ENCODE measurements at places on chromosomes 16 and 17.

DNA sequence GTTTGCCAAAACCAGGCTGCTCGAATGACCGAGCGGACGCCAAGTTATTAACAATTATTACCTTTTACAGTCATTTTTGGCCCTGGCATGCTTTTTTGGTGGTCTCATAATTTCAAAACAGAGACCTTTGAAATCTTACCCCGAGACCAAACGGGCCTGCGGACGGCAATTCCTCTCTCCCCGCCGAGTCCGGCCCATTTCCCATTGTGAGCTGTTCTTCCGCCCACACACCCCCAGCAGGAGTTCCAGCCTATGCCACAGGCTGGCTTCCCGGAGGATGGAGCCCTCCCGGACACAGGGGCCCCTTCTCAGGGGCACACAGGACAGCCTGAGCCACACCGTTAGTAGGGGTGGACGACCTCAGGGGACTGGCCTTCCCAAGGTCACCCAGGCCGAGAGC is 130.7 kb downstream of the C16orf95 start:
- peak; percentile 54 for DNase-seq

DNA sequence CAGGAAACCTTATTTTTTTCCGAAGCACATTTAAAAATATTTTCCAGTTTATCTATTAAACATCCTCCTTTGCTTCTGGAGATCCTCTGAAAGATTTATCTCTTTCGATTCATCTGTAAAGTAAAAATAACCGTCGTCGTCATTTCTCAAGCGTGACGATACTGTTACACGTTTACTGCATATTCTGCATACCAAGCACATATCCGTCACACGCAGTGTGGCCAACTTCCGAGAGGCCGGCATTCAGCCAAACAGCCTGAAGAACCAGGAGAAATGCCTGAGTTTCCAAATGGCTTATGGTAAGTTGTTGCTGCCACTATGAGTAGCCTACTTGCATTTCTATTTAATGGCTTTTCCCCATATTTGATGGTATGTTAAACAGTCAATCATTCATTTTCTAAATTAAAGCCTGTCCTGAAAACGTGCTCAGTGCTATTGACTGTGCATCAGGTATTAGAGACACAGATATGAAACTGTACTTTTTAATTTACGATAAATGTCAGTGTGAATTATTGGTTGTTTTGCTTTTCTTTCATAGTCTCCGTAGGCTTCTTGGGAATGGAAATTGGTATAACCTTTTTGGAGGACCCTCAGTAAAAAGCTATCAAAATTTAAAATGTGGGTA is 275.7 kb downstream of the WWOX start:
- no peak for DNase-seq

GRCh38 chr17:40548491-40548981 is 16.7 kb downstream of the CCR7 start:
- no peak for DNase-seq

- DNase-seq, result no peak
These were observed 14.4 kb upstream of the KCNJ18 start for GRCh38 chr17:21677911-21678310.

DNA sequence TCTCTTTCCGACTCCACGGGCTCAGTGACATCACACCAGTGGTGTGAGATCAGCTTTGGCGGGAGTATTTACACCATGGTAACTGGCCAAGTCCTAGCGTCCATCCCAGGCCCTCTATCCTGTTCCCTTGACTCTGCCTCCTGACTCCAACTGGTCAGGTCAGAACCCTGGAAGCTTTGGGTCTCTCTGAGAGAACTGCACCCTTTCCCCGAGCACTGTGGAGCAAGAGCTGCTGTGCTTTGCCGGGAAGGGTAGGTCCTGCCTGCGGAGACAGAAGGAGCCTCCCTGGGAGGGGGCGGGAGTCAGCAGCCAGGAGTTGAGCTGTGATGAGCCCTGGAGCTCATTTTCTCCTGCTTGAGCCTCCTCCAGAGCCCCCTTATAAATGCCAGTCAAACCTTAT is 212.1 kb upstream of the TNRC6C start:
- peak; percentile 19 for DNase-seq

GRCh38 chr17:63579633-63580032 is 21.1 kb upstream of the TACO1 start:
- no peak for DNase-seq

- DNase-seq, result no peak
These were observed 9.8 kb upstream of the CMTM3 start for GRCh38 chr16:66594739-66595138.

DNA sequence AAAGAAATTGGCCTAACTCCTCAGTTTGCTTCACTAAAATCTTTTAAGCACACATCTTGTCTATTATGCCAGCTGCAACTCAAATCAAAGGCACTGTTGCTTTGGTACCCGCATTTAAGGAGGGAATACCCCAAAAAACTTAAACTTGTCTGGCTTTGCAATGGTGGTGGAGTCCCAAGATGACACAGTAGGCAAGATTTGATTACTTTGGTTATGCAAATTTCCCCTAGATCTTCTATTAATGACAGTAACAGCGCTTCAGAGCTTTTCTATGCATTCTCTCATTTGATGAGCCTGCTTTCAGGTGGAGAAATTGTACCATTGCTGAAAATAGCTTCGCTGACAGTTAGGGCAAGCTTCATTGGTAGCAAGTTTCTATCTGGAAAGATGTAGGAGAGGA is 27.2 kb downstream of the WWOX start:
- no peak for DNase-seq

GRCh38 chr16:27950206-27950887 is 113.2 kb downstream of the GSG1L start:
- no peak for DNase-seq

GRCh38 chr16:31471241-31471874 is 594 bp upstream of the TGFB1I1 start:
- no peak for DNase-seq

GRCh38 chr16:88968589-88969280 is 8.3 kb downstream of the CBFA2T3 start:
- DNase-seq, result no peak

- peak; percentile 73 for DNase-seq
These were observed 23.0 kb downstream of the ARHGAP23 start for GRCh38 chr17:38451030-38451839.

DNA sequence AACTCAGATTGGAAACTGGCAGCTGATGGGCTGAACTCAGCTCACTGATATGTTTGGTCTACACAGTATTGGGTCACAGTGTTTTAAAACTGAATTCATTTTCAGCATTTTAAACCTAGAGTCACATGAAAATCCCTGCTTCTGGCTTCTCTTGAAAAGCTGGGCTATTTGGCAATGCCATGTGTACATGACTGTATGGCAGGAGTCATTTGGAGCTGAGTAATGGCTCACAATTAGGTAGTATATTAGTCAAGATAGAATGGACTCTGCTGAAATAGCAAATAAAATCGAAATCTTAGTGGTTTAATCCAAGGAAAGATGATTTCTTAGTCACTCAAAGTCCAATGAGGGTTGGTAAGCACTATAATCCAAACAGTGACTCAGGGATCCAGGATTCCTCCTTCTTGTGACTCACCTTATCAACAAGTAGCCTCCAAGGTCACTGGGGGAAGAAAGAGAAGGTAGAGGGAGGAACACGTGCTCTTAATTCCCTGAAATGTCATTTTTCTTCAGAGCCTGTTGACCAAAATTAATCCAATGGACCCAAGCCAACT is 13.9 kb upstream of the PMP22 start:
- no peak for DNase-seq

GRCh38 chr16:85320677-85321385 is 208.6 kb upstream of the CIBAR2 start:
- no peak for DNase-seq

DNA sequence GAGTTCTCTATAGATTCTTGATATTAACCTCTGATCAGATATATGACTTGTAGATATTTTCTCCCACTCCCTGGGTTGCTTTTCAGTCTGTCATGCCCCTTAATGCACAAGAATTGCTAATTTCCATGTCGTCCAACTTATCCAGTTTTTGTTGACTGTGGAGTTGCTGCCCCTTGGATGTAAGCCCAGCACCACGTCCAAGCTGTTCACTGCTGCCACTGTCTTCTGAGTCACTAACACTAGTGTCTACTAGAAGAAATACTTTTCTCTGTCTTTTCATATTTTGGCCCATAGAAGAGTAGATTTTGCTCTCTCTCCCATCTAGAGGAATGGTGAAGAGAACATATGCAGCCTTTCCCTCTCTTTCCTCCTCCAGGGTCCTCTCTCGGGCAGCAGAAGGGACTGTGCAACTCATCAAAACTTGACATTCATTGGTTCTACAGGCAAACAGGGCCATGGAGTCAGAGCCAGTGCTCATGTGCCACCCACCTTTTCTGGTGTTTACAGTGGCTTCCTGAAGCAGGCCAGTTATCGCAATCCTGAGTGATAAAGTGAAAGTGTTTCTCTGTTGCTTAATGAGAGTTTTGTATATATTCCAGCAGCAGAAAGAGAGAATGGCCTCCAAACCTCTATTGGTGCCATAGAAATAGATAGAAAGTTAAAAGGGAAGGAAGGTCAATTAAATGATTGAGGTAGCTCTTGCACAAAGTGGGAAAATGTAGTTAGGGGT is 22.6 kb upstream of the PMP22 start:
- DNase-seq, result no peak

GRCh38 chr17:9009737-9010136 is 11.6 kb upstream of the NTN1 start:
- no peak for DNase-seq

GRCh38 chr17:44074231-44074910 is 3.8 kb downstream of the G6PC3 start:
- no peak for DNase-seq

DNA sequence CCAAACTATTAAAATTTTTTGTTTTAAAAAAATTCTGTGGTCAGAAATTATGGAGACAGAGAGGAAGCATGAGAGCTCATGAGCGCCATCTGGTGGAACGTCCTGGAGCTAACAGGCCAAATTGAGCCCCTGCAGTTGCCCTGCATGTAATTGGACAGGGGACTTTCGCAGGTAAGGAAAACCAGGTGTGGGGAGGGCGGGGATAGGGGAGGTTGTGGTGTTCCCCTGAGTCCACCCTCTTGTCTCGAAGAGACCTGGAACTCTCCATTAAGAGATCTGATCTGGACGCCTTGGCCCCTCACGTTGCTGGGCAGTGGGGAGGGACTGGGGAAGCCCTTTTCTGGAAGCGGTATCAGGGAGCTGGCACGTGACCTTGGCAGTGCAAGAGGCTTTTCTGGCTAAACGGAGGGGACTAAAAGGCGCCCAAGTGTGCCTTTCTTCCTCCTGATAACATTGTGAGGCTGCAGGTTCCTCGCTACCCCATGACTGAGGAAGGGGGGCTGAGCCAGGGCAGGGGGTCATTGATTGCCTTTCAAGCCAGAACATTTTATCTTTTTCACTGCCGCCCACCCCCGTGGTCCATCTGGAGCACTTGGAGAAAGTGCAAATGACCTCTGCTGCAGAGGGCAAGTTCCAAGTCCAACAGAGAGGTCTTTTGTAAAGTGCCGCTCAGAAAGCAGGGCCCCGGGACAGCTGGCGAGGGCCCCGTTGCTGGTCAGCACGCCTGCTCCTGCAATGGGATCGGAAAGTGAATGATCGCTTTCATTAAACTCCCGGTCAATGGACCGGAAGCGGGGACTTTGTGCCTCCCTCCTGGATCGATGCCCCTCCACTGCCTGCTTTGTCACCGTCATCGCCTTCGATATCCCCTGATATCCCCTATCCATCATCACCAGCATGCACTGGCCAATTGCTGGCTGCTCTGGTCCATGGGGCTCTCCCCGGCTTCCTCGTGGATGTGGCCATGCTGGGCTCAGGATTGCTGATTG is 18.4 kb downstream of the PDILT start:
- DNase-seq, result peak; percentile 45

GRCh38 chr17:80664217-80664790 is 119.7 kb downstream of the RPTOR start:
- no peak for DNase-seq

GRCh38 chr17:10041287-10041612 is 136.2 kb upstream of the RCVRN start:
- no peak for DNase-seq

- DNase-seq, result peak; percentile 70
These were observed 33.2 kb downstream of the MAP2K6 start for GRCh38 chr17:69447726-69448125.

- no peak for DNase-seq
These were observed 11.0 kb downstream of the CYB561 start for GRCh38 chr17:63434951-63435571.

DNA sequence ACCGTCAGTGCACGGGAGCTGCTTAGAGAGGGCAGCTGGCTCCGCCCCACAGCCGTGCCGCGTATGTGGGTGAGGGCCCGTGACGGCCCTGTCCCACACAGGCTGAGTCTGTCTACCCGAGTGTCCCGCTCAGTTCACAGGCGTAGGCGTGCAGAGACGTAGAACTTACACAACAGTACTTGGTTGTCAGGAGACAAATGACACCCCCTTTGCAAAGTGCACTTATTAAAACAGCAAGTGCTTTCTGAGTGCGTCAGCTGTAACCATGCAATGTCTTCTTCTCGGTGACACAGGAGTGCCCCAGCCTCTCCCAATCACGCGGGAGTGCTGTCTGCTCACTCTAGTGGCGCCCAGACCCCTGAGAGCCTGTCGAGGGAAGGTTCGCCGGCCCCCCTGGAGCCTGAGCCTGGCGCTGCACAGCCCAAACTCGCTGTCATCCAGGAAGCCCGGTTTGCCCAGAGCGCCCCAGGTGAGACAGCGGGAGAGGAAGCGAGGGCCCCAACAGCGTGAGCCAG is 64.2 kb downstream of the FOXK2 start:
- DNase-seq, result no peak

DNA sequence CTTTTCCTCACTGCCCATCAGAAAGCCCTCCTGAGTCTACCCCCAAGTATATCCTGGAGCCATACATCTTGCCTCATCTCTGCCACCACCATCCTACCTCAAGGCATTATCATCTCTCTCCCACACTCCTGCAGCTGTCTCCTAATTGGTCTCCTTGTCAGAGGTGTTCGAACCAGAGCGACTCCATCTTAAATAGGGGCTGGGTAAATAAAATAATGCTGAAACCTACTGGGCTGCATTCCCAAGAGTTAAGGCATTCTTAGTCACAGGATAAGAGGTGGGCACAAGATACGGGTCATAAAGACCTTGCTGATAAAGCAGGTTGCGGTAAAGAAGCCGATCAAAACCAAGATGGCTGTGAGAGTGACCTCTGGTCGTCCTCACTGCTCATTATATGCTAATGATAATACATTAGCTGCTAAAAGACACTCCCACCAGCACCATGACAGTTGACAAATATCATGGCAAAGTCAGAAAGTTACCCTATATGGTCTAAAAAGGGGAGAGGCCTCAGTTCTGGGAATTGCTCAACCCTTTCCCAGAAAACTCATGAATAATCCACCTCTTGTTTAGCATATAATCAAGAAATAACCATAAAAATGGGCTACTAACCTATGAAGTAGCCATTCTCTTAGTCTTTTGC is 97.0 kb upstream of the C16orf82 start:
- no peak for DNase-seq

DNA sequence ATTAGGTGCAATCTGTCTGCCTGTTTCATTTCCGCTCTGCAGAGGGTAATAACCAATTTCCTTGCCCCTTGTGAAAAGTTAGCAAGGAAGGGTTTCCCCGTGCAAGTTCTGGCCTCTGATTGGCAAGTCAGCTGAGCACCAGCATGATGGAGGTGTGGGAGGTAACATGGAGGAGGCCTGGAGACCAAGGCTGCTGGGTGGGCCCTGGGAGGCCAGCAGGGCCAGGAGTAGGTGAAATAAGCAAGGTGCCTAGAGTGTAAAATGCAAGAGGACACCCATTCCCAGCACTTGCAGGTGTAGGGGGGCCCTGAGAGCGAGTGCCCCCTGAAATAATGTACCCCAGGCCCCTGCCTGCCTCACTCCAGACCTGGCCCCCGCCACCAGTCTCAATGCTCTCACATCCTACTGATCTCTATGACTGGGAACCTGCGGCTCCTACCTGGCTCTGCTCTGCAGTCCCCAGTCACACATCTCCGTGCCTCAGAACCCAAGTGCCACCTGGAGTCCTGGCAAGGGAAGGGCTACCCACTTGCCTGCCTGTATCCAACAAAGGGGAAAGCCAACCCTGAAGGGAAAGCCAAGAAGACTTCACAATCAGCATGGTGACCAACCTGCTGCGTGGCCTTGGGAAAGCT is 116.2 kb downstream of the C16orf78 start:
- DNase-seq, result peak; percentile 11

Measured in femur (tissue), 1 donor.